ENCODE measurements at places on chromosomes 7 and 10. TPM values are rescaled to one million over a fixed set of nuclear protein-coding genes. Genes with fewer than 3 reads are reported as not detected.

NRCAM gene
- 3.9 TPM for total RNA-seq

DNA sequence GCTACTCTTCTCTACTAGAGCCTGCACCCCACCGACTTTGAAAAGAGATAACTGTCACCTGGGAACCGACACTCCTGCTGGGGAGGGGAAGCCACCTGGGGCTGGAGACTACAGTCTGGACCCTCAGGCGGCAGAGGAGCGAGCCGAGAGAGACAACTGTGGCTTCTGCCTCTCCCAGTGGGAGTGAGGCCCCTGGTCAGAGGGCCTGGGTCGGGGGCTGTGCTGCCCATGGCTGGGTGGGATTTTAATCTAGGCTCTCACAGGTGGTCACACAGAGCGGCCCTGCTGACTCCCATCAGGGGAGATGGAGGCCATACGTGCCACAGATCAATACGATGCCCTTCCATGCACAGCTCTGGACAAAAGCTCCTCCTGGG lies 372.1 kb downstream of the DNAJB6 start:
- peak; percentile 37 for DNase-seq

ZNF212 gene
- 4.1 TPM for total RNA-seq

TMEM213 gene
- total RNA-seq: not detected

- DNase-seq: no peak
Observed at GRCh38 chr7:130938661-130939060, 204.7 kb upstream of the KLF14 start.

GRCh38 chr7:602341-603141 lies 82.9 kb upstream of the PDGFA start:
- peak; percentile 67 for DNase-seq

PSD gene
- total RNA-seq: 343 TPM

HOXA10 gene
- total RNA-seq: 55.1 TPM

CALN1 gene
- not detected for total RNA-seq

GRCh38 chr10:119341459-119342301 lies 134.3 kb downstream of the GRK5 start:
- peak; percentile 89 for DNase-seq

GRCh38 chr7:85802211-85802610 lies 615.4 kb upstream of the SEMA3D start:
- DNase-seq: no peak

GRCh38 chr10:120506674-120507073 lies 49.6 kb downstream of the PLPP4 start:
- DNase-seq: no peak

- no peak for DNase-seq
Observed at GRCh38 chr10:70106958-70107791, 25.4 kb downstream of the AIFM2 start.

DNA sequence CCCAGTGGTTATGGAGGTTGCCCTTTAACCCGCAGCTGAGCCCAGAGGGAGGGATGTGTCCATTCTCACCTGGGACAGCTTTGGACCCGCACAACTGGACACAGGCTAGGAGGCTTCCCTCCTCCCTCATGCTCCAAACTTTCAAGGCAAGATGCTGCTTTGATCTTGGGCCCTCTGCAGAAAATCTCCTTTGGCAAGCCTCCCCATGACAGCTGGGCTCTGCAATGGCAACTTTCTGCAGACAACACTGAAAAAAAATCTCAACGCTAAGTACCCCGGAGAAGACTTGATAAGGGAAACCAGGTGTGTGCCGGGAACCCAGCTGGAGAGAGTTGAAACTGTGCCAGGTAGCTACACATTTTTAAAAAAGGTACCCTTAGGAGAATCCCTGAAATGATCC lies 610.1 kb downstream of the LRMDA start:
- no peak for DNase-seq

THSD7A gene
- total RNA-seq: 6.1 TPM

TUBAL3 gene
- total RNA-seq: not detected

LRRC18 gene
- not detected for total RNA-seq

- DNase-seq: no peak
Observed at GRCh38 chr10:100883312-100883821, 29.4 kb upstream of the SLF2 start.

BCCIP gene
- total RNA-seq: 41.8 TPM

- no peak for DNase-seq
Observed at GRCh38 chr10:89741126-89741762, 39.9 kb downstream of the KIF20B start.

DNA sequence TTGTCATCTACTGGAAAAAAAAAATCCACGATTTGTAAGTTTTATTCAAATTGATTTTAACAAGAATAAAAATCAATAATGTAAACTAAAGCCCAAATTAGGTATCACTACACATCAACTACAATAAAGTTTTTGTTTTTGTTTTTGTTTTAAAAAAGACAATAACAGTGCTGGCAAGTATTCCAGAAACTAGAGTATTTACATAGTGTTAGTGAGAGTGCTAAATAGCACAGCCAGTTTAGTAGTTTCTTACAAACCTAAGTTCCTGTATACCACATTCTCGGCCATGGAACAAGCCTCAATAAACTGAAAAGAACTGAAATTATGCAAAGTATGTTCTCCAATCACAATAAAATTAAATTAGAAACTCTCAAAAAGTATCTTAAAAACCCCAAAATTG lies 8.1 kb downstream of the ARHGAP12 start:
- DNase-seq: no peak

- no peak for DNase-seq
Observed at GRCh38 chr10:113056441-113057021, 106.5 kb downstream of the TCF7L2 start.

C7orf25 gene
- total RNA-seq: 11.1 TPM

DNA sequence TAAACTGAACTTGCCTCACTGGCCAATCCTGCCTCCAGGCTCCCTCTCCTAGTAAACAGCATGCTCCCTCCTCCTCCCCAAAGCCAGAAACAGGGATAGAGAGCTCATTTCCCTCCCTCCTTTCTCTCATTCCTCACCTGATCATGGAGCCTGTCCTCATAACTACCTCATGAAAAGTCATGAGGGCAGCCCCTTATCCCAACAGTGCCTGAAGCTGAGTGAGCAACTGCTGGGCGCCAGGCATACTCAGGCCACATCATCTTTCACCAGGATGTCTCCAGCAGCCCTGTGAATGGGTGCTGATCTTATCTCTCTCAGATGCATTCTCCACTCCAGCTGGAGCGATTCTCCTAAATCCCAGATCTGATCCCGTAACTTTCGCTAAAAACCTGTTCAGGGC lies 307.2 kb downstream of the PRPF18 start:
- DNase-seq: no peak

DNA sequence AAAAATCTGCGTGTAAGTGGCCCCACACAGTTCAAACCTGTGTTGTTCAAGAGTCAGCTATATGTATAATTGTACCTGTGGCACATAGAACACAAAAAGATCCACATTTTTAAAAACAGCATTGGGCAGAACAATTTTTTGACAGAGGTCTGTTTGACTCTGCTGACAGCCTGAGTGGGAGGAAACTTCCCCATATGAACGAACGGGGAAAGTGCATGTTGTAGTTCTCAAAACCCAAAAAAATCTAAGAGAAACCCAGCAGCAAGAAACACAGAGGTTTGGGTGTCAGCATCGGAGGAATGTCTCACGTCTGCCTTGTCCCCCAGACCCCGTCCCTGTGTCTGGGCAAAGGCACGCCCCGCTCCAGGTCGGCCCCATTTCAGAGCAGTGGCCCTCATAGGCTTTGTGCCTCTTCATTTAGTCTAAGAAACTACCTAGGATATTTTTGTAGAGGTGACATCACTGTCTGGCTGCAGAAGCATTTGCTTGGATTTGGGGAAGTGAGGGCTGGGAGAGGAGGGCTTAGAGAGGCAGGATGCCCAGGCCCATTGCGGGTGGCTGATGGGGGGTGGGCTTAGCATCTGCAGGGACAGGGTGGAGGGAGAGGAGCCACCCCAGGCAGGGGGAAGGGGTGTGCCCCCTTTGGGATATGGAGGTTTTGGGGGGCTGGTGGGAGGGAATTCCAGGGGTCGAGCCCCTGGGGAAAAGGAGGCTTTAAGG lies 11.0 kb downstream of the CUX1 start:
- DNase-seq: peak; percentile 57

DNA sequence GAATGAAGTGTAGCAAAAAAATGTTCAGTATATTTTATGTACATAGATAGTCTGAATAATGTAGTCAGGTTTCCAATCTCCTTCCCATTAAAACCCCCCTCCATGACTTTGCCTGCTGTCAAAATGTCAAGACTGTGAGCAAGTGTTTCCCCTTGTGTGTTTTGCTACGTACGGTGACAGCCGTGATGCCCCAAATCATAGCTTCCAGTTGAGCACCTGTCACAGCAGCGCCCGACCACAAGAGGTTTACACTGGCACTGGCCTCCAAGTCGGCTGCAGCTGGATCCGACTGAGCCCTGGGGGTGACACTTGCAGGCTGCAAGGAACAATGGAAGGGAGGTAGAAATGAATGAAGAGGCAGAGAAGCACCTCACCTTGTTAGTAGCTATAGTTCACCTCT lies 62.3 kb downstream of the LAMB4 start:
- no peak for DNase-seq

ASAH2 gene
- 0.14 TPM for total RNA-seq

TACC2 gene
- 71.0 TPM for total RNA-seq

- DNase-seq: no peak
Observed at GRCh38 chr7:106584914-106585759, 75.8 kb downstream of the CCDC71L start.

VAX1 gene
- total RNA-seq: not detected

DNA sequence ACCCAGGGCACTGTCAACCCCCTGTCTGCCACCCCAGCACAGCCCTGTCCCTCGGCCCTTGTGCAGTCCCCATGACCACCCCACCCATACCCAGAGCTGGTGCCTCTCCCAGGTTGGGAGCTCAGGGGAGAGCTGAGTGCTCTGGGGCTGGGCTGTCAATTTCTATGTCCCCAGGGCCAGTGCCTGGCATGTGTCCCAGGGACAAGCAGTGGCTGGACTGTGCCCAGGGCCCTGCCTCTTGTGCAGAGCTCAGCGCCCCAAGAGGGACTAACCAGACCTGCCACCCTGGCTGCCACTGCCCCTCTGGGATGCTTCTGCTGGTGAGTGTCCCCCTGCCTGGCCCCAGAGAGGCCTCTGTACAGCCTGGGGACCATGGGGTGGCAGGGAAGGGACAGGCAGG lies 29.0 kb upstream of the ZNF862 start:
- DNase-seq: no peak

LIPK gene
- total RNA-seq: not detected

GRCh38 chr10:126868371-126868770 lies 36.9 kb upstream of the DOCK1 start:
- no peak for DNase-seq

All from sigmoid colon (tissue), 7 donors.